ENCODE measurements at places on chromosomes 1 and 21.

DNA sequence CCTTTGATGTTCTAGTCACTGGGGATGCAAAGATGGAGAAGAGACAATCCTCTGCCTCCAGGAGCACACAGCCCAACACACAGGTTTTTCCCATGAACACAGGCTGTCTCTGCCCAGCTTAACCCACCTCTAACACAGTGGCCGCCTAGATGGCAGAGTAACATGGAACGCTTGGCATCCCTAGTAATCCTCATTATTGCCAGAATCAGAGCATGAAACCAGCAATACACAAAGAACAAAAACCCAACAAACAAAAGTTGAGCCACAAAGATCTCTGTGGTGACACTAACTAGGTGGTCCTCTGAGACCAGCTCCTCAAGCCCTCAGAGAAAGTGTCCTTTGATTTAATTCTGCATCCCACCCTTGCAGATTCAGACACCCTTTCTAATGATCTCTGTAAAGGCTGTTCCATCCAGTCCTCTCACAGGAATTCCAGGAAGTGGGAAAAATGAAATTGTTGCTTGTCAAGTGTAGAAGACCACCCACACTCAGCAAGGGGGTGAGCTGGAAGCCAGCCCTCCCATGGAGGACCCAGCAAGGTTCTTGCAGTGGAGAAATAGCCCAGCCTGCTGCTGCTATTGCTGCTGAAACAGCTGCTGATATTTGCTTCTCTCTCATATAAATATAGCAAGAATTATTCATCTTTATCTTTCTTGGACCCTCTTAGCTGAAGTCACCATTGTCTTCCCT, 7.4 kb upstream of the ATP2B4 start:
- DNase-seq: no peak

- no peak for DNase-seq
Observed at GRCh38 chr1:201145132-201145531, 9.1 kb downstream of the TMEM9 start.

- DNase-seq: no peak
Observed at GRCh38 chr21:27649762-27650161, 682.9 kb upstream of the ADAMTS5 start.

DNA sequence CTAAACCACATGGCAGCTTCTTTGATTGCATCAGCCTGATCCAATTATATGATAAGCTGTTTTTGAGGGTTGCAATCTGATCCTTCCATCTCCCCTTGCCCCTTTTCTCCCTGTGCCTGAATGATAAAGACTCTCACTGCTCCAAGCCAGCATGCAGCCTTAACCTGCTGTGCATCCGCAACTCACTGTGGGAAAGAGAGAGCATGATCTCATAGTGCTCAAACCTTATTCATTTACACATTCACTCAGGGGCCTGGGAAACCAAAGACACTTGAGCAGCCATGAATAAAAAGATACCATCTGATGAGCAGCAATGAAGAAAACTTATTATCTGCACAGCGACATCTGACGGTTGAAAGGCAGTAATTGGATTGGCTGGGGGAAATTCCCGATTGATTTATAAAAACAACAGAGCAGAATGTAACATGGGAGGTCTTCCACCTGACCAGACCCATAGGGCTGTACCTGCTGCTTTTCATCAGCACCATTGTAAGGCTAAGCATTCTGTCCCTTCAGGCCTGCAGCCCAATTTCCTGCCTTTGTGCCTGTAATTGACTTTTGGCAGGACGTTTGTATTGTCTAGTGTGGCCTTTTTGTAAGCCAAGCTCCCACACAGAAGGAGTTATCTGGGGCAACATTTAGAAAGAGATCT, 62.5 kb downstream of the KIAA0040 start:
- DNase-seq: no peak

DNA sequence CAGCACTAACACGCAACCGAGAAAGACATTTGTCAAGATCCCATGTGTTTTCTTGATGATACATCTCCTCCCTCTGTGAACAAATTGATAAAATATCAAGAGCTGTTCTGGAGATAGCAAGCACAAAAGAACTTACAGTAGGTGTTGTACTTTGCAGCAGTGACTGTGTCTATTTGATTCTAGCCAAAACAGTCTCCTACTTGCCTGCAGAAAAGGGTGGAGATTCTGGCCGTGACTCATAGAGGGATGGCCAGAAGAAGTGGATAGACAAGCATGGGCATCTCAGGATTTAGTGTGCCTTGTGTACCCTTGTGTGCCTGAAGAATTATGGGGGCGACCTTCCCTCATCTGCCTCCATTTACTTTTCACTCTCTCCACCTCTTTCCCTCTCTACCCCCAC, 458.4 kb upstream of the LRRC7 start:
- no peak for DNase-seq

GRCh38 chr1:62724430-62724829, 36.2 kb upstream of the DOCK7 start:
- no peak for DNase-seq

- DNase-seq: no peak
Observed at GRCh38 chr1:54950006-54950368, 30.4 kb upstream of the TMEM61 start.

DNA sequence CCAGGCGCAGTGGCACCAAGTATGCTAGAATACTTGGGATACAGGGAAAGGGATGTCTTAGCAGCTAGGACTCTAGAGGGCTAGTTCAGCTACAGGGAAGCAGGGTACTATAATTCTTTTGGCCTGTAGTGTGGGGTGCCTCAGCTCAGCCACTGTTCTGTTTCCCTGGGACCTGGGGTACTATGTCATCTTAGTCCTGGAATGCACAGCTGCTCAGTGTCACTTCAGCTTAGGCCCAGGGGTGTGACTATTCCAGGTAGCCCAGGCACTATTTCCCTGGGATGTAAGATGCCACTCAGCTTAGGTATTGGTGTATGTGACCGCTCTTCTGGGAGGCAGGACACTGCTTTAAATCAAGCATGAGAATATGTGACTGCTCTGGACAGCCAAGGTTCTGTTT, 34.1 kb downstream of the RGSL1 start:
- no peak for DNase-seq

DNA sequence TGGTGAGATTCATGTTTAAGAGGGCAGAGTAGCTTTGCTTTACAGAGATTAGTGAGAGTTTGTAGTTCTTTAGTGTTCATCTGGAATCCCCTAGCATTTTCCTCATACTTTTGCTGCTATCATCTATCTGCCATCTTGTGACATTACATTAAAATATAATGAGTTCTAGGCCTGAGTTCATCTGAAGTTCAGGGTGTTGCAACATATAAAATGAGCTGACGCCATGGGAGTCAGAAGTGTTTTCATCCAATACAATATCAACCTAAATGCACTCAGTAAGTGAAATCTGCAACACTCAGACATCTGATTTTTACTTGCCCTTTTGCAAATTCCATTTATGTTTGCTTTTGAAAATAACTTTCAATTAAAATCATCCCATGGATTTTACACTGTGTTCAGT, 153.8 kb downstream of the NTNG1 start:
- no peak for DNase-seq

GRCh38 chr1:190551638-190552037, 74.0 kb upstream of the BRINP3 start:
- DNase-seq: no peak

DNA sequence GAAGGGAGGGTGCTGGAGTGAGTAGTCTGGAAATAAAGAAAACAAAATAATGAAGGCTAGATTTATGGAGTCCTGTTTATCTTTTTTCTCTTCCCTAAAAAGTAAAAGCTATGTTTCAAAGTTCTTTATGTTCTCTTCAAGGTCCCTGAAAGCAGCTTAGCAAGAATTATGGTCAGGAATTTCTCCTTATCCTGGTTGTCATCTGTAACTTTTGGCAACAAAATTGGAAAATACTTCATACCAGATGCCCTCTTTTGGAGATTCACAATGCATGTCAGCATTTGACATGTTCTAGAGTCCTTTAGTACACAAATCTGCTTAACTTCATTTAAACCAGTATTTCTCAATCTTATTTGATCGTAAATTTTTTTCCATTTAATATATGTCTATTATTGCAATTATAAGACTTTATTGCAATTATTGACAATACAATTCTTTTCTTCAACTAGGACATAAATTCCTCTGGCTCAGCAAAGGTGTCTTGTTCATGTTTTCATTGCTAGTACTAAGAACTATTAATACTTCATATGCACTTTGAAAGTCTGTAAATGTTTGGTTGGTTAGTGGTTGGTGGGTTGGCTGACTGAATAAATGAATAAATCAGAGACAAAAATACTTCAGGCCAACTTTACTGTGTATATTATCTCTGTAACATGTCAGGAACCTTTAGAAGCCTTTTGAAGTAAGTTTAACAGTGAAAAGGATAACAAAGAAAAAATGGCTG, 101.5 kb downstream of the ATP1B1 start:
- DNase-seq: no peak

DNA sequence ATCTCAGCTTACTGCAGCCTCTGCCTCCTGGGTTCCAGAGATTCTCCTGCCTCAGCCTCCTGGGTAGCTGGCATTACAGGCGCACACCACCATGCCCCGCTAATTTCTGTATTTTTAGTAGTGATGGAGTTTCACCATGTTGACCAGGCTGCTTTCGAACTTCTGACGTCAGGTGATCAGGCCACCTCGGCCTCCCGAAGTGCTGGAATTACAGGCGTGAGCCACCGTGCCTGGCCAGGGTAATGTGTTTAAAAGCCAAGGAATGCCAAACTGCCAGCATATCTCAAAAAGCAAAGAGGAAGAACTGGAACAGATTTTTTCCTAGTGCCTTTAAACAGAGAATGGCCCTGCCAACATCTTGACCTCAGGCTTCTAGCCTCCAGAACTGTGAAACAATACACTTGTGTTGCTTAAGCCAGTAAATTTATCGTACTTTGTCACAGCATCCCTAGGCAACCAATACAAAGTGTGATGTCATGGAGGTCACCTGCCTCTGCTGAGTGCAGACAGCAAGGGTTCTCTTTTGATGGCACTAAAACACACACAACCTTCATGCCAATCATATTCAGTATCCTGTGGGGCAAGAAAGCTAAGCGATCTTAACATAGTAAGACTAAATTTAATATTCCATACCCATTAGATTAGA, 858.3 kb upstream of the TMPRSS15 start:
- no peak for DNase-seq

DNA sequence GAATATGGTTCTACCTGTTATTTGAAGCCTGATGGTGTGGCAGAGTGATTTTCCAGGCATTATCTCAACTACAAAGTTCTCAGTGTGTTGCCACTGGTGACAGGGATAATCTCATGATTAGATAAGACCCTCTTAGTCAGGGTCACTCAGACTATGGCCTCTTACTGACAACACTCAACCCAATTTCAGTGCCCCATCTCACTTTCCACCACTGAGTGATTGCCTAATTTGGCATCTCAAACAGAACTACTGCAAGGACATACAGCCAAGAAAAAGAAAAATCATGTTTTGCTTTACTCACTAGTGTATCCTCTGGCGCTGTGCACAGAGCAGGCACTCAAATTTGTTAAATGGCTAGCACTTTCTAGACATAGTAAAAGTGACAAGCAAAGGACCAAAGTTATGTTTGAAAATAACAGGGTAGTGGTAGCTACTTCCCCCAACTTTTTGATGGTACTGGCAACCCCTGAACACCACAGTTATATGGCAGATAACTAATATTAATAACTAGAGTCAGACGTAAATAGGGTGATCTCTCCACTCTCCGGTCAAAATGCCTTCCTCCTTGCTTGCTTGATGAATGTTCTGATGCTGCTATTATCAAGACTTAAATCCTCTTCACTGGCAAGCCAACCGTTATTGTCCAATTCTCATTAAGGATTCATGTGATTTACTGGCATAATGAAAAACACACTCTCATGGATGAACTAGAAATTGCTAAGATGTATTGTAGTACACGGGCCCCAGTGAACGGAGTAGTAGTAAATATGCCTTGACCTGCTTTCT, 37.1 kb upstream of the SLC30A10 start:
- no peak for DNase-seq

DNA sequence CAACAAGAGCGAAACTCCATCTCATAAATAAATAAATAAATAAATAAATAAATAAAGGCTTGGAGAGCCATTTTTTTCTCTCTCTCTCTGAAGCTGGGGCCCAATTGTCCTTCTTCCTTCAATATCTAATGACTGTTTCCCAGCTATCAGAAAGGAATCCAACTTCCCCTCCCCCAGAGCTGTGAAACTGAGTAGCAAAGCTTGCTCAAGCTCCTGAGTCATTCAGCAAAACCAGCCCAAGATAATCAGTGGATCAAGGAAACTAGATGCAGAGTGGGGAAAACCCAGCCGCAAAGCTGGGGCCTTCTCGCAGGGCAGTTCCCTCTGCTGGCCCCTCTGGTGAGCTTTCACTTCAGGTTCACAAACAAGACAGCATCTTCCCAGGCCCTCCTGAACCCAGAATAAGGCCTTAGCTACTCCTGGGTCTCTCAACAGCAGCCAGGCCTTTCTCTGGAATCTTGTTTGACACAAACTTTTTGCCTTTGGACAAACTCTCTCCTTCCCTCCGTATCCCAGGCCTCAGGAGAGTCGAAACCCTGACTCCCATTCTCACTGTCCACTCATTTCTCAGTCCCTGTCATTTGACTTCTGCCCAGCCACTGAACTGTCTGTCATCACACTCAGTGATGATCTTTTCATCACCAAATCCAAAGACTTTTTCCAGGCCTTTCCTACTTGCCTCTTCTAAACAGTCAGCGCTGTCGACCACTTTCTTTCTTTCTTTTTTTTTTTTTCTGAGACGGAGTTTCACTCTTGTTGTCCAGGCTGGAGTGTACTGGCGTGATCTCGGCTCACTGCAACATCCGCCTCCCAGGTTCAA, 18.0 kb upstream of the PTP4A2 start:
- peak; percentile 70 for DNase-seq

- no peak for DNase-seq
Observed at GRCh38 chr1:188557053-188557452, 1728.3 kb downstream of the PLA2G4A start.

DNA sequence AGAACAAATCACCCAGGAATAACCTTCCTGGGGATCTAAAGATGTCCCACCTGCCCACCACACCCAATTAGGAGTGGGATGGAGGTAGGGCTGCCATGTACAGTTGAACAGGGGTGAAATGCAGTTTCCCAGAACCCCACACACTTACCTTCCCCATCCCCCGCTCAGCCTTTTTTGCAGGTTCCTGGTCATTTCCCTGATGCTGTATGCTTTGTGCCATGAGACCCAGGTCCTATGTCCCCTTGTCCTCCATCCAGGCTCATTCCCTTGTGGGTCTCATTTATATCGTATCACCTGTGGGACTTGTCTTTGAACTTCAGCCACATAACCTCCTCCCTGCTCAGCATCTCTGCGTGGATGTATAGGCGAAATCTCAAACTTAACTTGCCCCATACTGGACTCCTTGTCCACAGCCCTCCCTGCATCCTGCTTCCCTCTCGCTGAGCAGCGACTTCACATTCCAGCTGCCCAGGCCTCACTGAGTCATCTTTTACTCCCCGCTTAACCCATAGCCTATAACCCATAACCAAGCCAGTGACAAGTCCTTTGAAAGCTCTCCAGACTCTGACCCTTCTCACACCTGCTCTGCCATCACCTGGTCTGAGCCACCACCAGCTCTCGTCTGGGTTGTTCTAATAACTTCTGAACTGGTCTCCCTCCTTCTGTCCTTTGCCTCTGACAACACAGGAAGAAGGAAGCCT, 4.7 kb downstream of the LDLRAD2 start:
- no peak for DNase-seq

- DNase-seq: no peak
Observed at GRCh38 chr1:95093296-95093695, 20.5 kb upstream of the ALG14 start.

- DNase-seq: no peak
Observed at GRCh38 chr1:201791779-201792173, 37.2 kb upstream of the IPO9 start.

Measured in T-helper 1 cell (primary cell).